ACHN (cell line): ENCODE measurements at places on chromosomes 4 and X.

GRCh38 chr4:72391281-72391680, 177.7 kb downstream of the ADAMTS3 start:
- peak; percentile 63 for DNase-seq

DNA sequence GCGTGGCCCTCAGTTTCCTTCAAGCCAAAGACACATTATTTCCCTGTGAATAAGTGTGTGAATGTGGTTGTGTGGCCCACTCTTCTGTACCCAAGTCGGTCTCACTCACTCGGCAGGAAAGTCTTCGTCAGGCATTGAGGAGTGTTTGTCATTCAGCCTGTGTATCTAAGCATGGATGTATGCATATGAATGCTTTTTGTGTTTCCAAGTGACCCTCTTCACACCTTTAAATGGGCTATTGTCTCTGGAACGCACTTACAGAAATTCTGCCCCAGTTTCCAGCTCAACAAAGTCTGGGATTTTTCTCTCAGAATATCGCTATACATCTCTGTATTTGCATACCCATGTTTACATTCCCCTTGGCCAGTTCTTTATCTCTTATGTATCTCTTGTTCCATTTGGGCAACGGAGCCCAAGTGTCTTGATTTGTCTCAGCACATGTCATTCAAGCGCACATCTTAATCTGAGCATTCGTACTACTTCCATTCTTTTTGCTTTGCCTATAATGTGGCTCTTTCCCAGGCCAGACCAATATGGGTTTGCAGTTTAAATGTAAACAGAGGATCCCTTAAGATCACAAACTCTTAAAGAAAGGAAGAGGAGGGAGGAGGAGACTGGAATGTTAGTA, 4.8 kb downstream of the BCOR start:
- DNase-seq = no peak

GRCh38 chr4:68079928-68080327, 49.7 kb downstream of the TMPRSS11F start:
- DNase-seq = no peak

- no peak for DNase-seq
Measured at GRCh38 chr4:40065010-40065409, 8.4 kb downstream of the N4BP2 start.

DNA sequence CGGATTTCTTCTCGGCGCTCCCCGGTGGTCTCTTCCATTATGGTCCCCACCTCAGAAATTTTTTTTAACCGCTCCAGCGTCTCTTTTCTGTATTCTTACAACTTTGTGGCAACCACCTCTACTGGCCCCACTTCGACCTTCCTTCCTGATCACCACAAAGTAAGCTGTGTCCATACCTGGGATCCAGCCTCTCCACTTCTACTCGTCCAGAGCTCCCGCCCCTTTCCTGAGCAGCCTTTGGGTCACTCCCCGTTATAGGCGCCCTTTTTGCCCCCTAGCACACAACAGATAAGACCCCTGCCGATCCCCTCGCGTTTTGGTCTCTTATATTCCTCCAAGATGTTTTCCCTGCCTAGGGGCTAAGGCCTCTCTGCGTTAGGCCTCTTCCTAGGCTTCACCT, 557 bp downstream of the PIGG start:
- no peak for DNase-seq

GRCh38 chrX:135112096-135112729, 8.1 kb downstream of the ETDB start:
- peak; percentile 17 for DNase-seq

DNA sequence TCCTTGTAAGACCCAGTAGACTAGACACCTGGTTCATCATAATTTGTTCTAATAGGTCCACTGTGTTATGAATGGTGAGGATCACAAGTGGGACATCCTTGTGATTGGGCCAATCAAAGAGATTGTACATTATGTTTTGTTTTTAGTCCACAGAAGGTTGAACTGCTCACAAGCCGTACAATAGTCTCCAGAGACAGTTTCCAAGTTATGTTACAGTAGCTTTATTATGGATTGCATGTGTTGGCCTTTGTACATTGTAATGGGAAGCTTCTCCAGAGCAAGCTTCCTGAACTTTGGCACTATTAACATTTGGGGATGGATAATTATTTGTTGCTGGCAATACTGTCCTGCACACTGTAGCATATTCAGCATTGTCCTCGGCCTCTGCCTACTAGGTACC, 86.1 kb downstream of the MAGEB10 start:
- DNase-seq = no peak

- peak; percentile 84 for DNase-seq
Measured at GRCh38 chr4:175419236-175419718, 392.8 kb downstream of the GPM6A start.

DNA sequence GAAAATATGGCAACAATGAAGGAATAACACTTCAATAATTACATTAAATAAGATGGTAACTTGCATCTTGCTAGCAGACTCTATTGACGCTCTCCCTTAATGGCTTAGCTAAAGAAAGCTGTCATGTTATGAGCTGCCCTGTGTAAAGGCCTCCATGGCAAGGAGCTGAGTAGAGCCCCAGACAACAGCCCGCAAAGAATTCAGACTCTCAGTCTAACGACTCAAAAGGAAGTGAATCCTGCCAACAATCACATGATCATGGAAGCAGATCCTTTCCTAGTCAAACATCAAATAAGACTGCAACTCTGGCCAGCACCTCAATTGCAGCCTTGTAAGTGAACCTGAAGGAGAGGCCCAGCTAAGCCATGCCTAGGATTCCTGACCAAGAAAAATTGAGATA, 157.6 kb downstream of the MAB21L2 start:
- DNase-seq = no peak

- no peak for DNase-seq
Measured at GRCh38 chrX:129679901-129680300, 25.1 kb upstream of the APLN start.

DNA sequence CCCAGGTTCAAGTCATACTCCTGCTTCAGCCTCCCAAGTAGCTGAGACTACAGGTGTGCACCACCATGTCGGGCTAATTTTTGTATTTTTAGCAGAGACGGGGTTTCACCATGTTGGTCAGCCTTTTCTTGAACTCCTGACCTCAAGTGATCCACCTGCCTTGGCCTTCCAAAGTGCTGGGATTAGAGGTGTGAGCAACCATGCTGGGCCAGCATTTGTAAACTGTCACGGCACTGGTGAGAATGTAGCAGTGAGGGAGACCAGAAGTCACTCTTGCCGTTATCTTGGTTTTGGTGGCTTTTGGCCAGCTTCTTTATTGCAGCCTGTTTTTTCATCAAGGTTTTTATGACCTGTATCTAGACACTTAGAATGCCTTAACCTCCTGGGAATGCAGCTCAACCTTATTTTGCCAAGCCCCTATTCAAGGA, 22.4 kb downstream of the PCDH18 start:
- no peak for DNase-seq

DNA sequence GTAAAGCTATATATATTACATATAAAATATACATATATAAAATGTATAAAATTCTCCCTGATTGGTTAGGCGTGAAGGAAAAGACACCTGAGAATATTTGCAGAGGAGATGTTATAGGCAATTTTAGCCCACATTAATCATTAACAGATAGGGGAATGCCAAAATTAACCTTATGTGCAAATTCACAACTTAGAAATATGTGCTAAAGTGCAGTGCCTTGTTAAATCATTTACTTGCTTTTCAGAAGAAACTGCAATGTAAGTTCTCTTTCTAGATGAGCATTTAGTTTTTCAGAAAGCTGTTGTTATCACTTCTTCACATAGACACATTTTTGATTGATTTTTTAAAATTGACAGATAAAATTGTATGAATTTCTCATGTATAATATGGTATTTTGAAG, 5.6 kb downstream of the TASL start:
- no peak for DNase-seq

- no peak for DNase-seq
Measured at GRCh38 chr4:172844556-172844955, 324.1 kb upstream of the GALNT7 start.

GRCh38 chrX:142068365-142068764, 136.7 kb downstream of the MAGEC2 start:
- DNase-seq = no peak

- no peak for DNase-seq
Measured at GRCh38 chrX:153765138-153766079, 1.4 kb downstream of the PLXNB3 start.

DNA sequence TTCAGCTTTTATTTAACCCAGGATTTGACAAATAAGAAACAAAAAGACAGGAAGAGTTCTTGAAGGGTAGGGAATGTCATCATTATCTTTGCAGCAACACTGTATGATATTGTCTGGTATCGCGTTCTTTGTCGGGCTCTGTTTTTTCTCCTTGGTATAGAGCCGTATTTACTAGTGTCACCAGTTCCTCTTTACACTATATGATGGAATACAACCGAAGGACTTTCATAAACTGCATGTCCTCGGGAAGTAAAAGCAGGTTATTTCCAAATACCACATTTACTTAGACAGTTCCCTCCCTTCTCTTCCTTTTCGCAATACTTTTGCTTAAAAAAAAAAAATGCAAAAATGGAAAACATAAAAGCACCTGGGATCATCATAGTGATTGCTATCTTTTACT, 96.6 kb upstream of the IL13RA1 start:
- DNase-seq = no peak

GRCh38 chr4:14906805-14907204, 95.5 kb upstream of the CPEB2 start:
- no peak for DNase-seq

- DNase-seq = peak; percentile 21
Measured at GRCh38 chrX:133838761-133839676, 146.4 kb downstream of the GPC3 start.

GRCh38 chr4:94676970-94677369, 80.8 kb upstream of the BMPR1B start:
- no peak for DNase-seq

DNA sequence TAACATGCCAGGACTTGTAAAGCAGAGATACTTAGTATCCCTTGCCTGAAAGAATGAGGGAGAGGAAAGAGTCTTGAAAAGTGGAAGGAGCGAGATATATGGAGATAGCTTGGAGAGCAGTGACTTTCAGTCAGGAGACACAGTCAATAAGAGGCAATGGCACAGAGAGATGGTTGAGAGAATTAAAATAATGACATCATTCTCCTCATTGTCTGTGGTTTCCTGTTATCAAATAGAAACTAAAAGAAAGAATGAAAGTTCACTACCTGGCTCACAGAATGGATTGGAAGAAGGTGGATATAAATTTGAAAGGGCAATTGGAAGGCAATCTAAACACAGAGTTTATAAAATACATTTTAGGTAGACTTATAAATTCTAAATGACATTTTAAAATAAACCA, 760.2 kb upstream of the AADAT start:
- DNase-seq = no peak

DNA sequence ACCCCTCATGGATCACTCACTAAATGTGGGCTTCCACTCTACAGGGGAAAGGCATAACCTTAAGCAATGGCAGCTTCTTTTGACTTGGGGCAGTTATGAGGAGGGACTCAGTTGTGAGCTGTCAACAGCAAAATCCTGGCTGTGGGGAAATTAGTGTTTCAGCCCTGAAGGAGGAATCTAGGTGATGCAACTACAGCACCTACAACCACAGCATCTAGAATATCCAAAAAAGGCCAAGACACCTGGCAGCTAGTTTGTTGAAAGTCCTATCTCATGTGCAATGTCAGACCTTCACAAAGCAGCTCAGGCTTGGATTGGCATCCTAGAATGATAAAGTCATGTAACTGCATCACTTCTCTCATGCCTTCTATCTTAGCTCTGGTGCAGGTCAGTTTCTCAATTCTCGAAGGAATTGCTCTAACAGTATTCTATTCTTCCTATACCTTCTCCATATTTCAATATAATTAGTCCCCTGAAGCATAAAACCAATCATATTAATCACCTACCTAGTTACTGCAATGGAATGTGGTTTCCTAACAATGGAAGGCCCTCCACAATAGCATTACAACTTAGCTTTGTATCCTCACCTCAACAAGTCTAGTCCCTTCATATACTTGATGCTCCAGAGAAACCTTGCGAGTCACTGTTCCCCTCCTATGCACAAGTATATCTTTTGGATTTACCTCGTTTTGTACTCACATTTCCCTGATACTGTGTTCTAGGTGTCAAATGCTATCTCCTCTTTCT, 5.5 kb upstream of the ANTXR2 start:
- no peak for DNase-seq

GRCh38 chrX:11386001-11386523, 92.8 kb downstream of the AMELX start:
- DNase-seq = peak; percentile 5
